Activated CD4-positive, alpha-beta T cell treated with anti-CD3 and anti-CD28 coated beads for 36 hours (primary cell): ENCODE measurements at places on chromosomes 7 and 10. TPM values are rescaled to one million over a fixed set of nuclear protein-coding genes. Genes with fewer than 3 reads are reported as not detected.

CYP2C19 gene
- total RNA-seq: not detected

PNLIPRP3 gene
- not detected for total RNA-seq

TET1 gene
- 1.3 TPM for total RNA-seq

GRCh38 chr10:129892548-129893052 is 71.5 kb downstream of the EBF3 start:
- DNase-seq: no peak

- DNase-seq: no peak
Observed at GRCh38 chr10:131250454-131251145, 60.9 kb downstream of the TCERG1L start.
